ENCODE measurements at places on chromosomes 2 and 18.

DNA sequence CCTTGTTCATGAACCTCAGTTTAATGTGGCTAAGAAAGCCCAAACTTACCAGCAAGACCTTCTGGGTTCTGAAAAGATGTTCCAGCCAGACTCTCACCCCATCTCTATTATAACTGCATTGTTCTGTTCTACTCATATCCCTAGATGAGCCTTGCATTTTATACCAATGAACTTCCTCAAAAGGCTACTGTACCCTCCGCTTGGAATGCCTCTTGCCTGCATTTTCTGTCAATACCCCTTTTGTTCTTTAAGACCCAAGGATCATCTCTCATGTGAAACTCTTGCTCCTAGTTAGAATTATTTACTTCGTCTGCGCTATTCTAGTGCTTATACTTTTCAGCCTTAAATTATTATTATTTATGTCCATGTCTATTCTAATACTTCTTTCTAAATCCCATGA is 181.5 kb downstream of the MYO3B start:
- no peak for DNase-seq

GRCh38 chr2:135792401-135793150 is 44.4 kb downstream of the LCT start:
- DNase-seq = no peak

GRCh38 chr2:177726931-177727348 is 334.4 kb downstream of the AGPS start:
- DNase-seq = no peak

GRCh38 chr2:64793701-64794100 is 140.0 kb upstream of the SERTAD2 start:
- DNase-seq = no peak

DNA sequence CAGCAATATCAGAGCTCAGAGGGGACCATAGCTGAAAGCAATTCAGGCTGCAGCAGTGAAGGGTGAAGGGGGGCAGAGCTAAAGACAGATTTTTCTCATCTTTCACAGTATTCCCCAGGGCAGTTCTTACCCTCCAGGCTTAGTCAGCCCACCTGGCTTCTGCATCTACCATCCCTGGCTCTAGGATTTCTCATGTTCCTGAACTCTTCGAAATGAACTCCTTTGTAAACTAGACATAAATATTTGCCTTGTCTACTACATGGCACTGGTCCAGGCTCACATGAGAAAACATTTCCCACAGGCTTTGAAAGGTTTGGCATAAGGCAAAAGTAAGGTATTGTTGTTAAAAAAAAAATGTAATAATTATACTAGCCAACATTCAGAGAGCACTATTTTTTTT is 23.6 kb upstream of the NEB start:
- DNase-seq = no peak

DNA sequence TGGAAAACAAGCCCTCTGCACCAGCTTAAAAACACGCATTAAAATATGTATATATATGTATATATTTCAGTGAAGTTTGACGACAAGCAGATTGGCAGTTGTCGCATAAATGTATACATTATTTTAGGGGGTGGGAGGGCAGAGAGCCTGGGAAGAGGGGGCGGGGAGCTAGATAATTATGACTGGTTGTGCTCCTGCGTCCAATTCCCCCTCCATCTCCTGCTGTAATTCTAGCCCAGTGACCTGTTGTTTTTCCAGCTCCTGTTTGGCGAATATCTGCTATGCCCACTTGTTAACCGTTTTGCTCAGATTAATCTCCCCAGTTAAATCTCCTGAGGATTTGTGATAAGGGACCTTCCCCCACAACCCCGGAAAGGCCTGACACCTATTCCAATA is 656 bp downstream of the UNC80 start:
- DNase-seq = no peak

- no peak for DNase-seq
Observed at GRCh38 chr2:73944714-73945113, 18.0 kb downstream of the DGUOK start.

GRCh38 chr2:100645695-100646429 is 83.1 kb downstream of the PDCL3 start:
- DNase-seq = no peak

DNA sequence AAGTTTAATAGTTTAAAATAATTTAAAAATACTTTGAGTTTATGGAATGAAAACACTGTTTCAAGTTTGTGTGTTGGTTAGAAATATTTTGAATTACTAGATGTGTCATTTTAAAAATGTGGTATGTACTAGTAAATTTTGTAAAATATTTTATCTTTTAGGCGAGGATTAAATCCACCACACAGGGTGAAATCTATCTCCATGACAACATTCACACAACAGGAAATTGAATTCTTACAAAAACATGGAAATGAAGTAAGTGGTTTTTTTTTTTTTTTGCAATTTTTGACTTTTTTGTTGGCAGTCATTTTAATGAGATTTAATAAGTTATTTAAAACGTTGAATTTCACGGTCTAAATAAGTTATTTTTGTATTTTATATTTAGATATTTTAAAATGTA is 19.4 kb downstream of the AGFG1 start:
- DNase-seq = no peak

DNA sequence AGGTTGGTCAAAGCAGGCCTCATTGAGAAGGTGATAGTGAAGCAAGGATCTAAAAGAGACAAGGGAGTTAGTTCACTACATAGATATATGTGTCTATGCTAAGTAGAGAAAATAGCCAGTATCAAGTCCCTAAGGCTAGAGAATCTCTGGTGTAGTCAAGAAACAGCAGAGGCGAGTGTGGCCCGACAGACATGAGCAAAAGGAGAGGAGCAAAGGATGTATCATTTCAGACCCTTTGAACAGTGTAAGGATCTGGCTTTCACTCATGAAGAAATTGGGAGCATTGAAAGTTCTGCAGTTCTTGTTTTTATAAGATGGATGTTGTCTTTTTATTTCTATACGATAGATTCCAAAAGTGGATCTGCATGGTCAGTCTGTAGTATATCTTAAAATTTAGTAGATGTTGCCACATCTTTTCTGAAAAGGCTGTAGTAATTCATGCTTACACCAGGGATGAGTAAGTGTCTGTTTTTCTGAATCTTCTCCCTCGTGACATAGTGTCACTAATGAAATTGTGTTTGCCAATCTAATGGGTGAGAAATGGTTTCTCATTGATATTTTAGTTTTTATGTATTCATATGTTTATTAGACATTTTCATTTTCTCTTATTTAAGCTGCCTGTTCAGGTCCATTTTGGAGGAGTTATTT is 18.8 kb downstream of the SP100 start:
- no peak for DNase-seq

All from anterior cingulate cortex (tissue), 58 donors.